ENCODE measurements at places on chromosomes 12 and 14. TPM values are rescaled to one million over a fixed set of nuclear protein-coding genes. Genes with fewer than 3 reads are reported as not detected.

MIP gene
- not detected for total RNA-seq

RALGAPA1 gene
- 50.7 TPM for total RNA-seq

TBX3 gene
- total RNA-seq: 16.5 TPM

HCAR1 gene
- 6.1 TPM for total RNA-seq

MIA2 gene
- total RNA-seq: 16.8 TPM

RD3L gene
- total RNA-seq: not detected

YAF2 gene
- total RNA-seq: 39.8 TPM

KSR2 gene
- total RNA-seq: not detected

NDUFA9 gene
- total RNA-seq: 63.2 TPM

PEX5 gene
- 56.5 TPM for total RNA-seq

KRT79 gene
- total RNA-seq: 2.4 TPM

TOMM20L gene
- total RNA-seq: not detected

PRKCH gene
- 43.0 TPM for total RNA-seq

PIWIL1 gene
- total RNA-seq: not detected

L3HYPDH gene
- total RNA-seq: 62.8 TPM

FGF23 gene
- total RNA-seq: not detected

AQP2 gene
- not detected for total RNA-seq

DENND5B gene
- total RNA-seq: 15.4 TPM

TAS2R7 gene
- total RNA-seq: not detected

TEX52 gene
- total RNA-seq: not detected

IL31 gene
- total RNA-seq: not detected

AEBP2 gene
- total RNA-seq: 31.2 TPM

NKX2-1 gene
- total RNA-seq: not detected

C12orf50 gene
- total RNA-seq: 0.13 TPM

CCDC175 gene
- not detected for total RNA-seq

FGF6 gene
- not detected for total RNA-seq

TCL1B gene
- total RNA-seq: not detected

ACOT6 gene
- not detected for total RNA-seq

RBP5 gene
- 1.1 TPM for total RNA-seq

KRT83 gene
- total RNA-seq: not detected

REM2 gene
- 0.39 TPM for total RNA-seq

SNW1 gene
- total RNA-seq: 60.2 TPM

OR11H7 gene
- not detected for total RNA-seq

BEST3 gene
- total RNA-seq: not detected

CACNB3 gene
- 13.2 TPM for total RNA-seq

ARHGEF25 gene
- 12.8 TPM for total RNA-seq

ACOT4 gene
- total RNA-seq: 4.9 TPM

KIF26A gene
- total RNA-seq: 3.2 TPM

SDSL gene
- total RNA-seq: 5.7 TPM

NANOG gene
- 0.35 TPM for total RNA-seq

MYF6 gene
- not detected for total RNA-seq

CEP290 gene
- total RNA-seq: 11.5 TPM

AKAP5 gene
- 0.45 TPM for total RNA-seq

CSRP2 gene
- 12.6 TPM for total RNA-seq

LIMA1 gene
- total RNA-seq: 163 TPM

TAS2R42 gene
- total RNA-seq: not detected

BIN2 gene
- total RNA-seq: 14.4 TPM

ANKRD9 gene
- total RNA-seq: 26.0 TPM

CLEC1B gene
- not detected for total RNA-seq
